ENCODE measurements at places on chromosomes 6 and 20.

GRCh38 chr6:4581468-4582385, 194.5 kb upstream of the CDYL start:
- no peak for DNase-seq

DNA sequence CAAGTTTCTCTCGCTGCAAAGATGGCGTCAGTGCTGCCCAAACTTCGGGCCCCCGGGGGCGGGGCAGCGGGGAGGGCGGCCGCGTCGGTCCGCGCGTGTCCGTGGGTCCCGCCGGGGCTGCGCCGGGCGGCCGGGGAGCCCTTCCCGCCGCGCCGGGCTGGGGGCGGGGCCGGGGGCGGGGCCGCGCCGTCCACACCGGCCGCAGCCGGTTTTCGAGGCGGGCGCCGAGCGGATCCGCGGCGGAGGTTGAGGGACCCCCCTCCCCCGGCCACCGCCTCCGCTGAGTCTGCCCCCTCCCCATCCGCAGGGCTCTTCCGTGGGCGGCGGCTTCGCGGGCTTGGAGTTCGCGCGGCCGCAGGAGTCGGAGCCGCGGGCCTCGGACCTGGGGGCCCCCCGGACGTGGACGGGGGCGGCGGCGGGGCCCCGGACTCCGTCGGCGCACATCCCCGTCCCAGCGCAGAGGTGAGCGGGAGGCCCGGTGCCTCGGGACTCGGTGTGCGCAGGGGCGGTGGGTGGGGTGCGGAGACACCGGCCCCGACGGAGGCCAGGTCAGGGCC, 572 bp downstream of the SLC2A4RG start:
- no peak for DNase-seq

DNA sequence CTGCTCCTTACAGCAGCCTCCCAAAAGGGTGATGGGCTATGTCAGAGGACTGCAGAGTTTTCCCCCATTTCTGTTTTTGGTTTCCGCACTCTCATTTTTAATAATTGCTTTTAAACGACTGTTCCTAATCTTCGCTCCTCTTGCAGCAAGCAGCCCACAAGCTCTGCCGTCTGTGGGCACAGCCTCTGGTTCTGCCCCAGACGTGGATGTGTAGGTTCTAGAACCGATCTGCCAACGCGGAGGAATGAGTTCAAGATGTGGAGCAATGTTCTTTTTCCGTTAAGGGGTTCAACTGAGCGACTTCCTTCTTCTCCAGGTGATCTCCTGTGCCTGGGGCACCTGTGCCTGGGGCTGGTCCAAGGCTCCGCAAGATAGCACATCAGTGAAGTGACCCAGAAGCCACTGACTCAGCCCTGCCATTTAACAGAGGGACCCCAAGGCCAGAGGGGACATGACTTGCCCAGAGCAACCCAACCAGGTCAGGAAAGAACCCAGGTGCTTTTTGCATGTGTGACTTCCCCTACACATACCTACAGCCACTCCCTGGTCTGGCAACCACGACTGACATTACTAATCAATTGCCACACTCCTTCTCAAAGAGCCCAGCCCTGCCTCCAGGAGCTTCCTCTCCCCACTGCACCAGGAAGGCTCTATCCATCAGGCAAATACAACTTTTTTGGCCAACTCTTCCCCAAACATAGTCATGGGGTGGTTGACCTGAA, 22.7 kb downstream of the PMEPA1 start:
- no peak for DNase-seq

GRCh38 chr6:41103847-41104246, 31.1 kb downstream of the NFYA start:
- no peak for DNase-seq

DNA sequence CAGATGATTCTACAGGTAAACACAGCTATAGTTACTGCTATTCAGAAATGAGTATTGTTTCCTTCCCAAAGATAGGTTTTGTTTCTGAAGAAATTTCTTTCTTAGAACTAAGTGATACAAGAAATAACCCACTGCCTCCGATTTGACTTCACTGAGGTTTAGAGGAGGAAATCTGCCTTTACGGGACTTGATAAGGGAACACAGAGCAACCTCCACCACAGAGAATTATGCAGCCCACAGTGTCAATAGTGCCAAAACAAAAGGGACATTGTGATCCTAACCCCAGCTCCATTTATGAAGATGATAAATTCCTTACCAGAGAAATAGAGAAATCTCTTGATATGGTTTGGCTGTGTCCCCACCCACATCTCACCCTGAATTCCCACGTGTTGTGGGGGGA, 164.6 kb downstream of the ZNF217 start:
- DNase-seq: no peak

GRCh38 chr6:50850223-50851048, 31.8 kb downstream of the TFAP2B start:
- no peak for DNase-seq

GRCh38 chr6:6841571-6841970, 253.1 kb downstream of the LY86 start:
- no peak for DNase-seq

GRCh38 chr6:76984572-76984971, 478.7 kb downstream of the HTR1B start:
- no peak for DNase-seq

GRCh38 chr6:127366282-127367022, 23.0 kb upstream of the ECHDC1 start:
- DNase-seq: no peak

All from stimulated activated CD8-positive, alpha-beta memory T cell treated with anti-CD3 and anti-CD28 coated beads, Interleukin-7, amount 100 ng/mL, for 1 hour (primary cell).